Breast epithelium (tissue), 4 donors: ENCODE measurements at places on chromosomes 16 and 17.

DNA sequence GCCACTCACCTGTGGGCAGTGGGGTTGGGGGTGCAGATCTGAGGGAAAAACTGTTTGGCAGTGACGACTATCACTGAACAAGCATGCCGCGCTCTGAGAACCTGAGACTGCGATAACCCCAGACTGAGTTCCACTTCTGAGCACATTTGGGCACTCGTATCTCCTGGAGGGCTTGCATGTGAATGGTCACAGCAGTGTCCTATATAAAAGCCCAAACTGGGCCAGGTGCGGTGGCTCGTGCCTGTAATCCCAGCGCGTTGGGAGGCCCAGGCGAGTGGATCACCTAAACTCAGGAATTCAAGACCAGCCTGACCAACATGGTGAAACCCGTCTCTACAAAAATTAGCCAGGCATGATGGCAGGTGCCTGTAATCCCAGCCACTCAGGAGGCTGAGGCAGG lies 18.7 kb downstream of the ATP2C2 start:
- DNase-seq, result no peak

- DNase-seq, result no peak
These were observed 19.1 kb downstream of the GPR142 start for GRCh38 chr17:74386386-74386785.

DNA sequence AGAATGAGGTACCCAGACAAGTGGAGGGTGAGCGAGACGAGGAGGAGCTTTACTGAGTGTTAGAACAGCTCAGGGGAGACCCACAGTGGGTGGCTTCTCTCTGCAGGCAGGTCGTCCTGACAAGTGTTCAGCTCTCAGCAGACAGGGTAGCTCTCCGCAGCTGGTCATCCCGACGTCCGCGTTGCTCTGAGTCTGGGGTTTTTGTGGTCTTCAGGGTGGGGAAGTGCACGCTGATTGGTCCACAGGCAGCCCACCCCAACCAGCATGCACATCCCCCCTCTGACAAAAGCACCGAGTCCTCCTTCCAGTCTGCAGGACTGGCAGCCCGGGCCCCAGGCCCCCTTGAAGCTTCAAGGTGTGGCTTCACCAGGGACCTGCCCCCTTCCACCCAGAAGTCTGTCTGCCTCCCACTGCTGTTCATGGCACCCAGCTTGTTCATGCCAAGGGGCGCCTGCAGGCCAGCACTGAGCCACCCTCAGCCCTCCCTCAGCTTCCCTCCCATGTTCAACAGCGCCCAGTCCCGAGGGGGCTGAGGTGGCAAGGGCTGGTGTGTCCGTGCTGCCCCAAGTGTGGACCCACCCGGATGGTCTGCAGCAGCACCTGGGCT lies 19.9 kb upstream of the WDR45B start:
- no peak for DNase-seq

DNA sequence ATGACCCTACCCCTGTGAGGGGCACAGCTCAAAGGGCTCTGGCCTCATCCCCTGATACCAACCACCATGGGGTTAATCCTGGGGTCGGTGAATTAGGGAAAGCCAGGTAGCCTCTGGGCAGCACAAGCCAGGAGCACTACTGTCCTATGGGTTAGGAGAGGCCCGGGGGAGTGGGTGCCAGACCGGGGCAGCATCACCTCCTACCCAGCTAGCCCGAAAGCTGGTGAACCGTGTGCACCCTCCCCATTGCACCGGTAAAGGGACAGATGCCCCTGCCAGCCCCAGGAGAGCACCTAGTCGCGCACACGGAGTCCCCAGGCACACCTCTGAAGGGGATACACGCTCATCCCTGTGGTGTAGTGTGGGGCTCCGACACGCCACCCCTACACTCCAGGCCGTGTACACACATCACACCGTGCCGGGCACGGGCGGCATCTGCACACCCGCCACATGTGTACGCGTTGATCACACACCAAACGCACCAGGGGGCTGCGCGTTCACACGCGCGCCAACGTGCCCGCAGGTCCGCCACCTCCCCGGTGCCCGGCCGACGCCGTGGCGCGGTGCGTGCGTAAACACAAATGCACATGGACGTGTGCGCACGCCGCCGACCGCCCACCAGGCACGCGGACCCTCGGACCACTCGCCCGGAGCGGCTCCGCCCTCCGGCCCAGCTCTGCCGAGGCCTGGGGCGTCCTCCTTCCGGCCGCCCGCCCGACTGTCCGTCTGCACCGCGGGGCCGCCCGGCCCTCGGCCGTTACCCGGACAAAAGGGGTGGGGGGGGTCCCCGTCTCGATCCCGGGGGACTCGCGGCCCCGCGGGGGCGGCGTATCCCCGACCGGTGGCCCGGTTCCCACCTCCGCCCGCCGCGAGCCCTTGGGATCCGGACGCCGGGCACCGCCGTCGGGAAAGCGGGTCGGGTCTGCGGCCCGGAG lies 785 bp downstream of the UBALD1 start:
- no peak for DNase-seq

DNA sequence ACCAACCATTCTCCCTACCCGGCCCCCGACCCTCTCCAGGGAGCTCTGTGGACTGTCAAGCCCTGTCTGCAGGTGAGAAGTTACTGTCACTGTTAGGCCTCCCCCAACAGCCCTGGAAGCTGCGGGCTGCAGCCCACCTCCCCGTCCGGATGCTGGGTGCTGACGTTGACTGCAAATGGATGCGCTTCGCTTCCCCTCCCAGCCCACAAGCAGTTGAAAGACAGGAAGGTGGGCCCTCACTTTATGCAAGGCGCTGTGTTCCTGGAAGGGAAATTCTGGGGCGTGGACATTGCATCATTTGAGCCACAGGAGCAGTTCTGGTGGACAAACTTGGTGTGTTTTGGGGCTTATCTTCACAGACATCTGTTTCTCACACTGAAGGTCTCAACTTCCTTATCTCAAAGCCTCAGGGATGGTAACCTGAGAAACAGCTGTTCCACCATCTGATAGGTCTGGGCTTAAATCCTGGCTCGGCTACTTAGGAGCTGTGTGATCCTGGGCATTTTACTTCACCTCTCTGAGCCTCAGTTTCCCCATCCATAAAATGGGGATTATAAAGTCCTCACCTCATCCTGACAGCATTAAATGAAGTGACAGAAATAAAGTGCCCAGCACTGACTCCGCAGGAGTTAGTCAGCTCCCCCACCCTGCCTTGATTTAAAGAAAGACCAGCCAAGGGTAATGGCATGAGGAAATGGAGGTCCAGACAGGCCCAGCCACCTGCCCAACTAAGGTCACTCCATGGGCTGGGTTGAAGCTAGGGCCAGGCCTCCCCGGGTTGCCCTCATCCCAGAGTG lies 4.6 kb upstream of the DRC7 start:
- DNase-seq, result no peak

DNA sequence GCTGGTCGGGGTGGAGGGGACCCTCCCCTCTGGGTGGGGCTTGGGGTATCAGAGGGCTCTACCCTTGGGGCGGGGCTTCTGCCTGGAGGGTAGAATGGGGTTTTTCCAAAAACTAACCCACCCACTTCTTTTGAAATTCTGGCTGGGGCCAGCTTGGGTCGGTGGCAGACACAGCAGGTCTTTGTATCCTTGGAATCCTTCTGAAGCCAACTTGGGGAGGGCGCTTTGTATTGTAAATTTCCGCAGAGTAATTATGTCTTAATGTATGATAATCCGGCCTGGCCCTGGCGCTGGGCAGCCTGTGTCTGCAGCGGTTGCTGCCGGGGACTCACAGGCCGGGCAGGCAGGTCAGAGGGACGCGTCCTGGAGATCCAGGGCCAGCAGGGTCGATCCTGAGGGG lies 33.9 kb upstream of the GSE1 start:
- no peak for DNase-seq

- no peak for DNase-seq
These were observed 9.1 kb downstream of the TIMP2 start for GRCh38 chr17:78915872-78916632.

DNA sequence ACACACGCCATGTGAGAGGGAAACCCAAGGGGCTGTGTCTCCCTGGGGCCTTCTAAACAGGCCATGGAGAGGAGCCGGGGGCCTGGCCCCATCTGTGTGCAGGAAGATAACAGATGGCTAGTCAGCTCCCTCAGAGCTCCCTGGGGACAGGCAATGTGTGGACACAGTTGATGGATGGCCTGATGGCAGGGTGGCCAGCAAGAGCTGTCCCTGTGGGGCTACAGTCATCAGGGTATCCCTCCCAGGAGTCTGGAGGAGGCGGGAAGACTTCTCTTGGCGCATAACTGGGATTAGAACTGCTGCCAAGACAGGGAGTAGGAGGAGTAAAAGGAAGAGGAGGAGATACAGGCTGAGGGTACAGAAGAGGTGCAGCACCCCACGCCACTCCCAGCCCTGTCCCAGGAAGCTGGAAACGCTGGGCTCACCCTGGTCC lies 17.3 kb downstream of the MYO18A start:
- DNase-seq, result no peak

DNA sequence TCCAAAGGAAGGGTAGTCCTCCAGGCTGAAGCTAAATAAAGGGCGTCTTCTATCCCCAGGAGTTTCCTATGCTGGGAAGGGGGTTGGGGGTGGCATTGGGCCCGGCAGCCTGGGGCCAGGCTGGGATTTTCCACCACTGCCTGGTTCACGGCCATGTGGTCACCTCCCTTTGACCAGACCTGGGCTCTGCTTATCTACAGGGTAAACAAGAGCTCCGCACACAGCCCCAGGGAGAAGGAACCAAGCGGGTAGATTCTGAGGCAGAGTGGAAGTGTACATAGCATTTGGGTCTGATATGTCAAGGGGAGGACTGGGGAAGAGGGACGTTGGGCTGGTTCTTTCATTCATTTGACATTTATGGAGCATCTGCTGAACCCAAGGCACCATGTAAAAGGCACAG lies 27.2 kb upstream of the TMEM220 start:
- DNase-seq, result peak; percentile 84

DNA sequence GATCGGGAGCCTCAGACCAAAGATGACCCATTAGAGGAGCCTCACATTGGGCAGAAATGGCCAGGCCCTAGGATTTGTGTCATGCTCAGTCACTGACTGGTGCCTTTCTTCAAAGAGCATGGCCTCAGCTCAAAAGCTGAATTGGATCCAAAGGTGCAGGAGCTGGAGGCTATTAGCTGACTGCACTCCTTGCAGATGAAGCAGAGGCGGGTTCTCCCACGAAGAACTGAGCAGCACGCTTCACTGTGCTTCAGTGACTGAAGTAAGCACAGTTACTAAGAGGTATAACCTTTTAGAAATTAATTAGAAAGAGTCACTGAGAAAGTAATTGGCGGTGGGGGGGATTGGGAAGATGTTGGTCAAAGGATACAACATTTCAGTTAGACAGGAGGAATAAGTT lies 18.7 kb upstream of the COX10 start:
- DNase-seq, result no peak

DNA sequence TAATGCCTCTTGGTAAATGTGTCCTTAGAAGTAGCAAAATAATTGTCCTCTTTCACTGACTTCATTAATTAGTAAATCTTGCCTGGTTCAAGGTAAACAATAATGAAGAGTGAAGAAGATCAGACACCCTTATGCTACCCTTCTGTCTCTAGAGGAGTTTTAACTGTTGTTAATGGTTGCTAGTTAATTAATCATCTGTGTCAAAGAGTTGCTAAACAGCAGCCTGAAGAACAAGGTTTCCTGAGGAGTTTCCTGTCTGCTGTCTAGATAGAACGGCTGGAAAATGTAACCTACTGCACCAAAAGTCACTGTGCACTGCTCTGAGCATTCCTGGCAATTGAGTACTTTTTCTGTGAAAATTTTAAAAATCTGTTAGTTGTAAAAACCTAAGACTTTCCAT lies 131.3 kb downstream of the NLK start:
- DNase-seq, result no peak

GRCh38 chr16:84834403-84834772 lies 14.6 kb downstream of the CRISPLD2 start:
- no peak for DNase-seq

- no peak for DNase-seq
These were observed 260.7 kb upstream of the FOXF1 start for GRCh38 chr16:86249631-86250030.

DNA sequence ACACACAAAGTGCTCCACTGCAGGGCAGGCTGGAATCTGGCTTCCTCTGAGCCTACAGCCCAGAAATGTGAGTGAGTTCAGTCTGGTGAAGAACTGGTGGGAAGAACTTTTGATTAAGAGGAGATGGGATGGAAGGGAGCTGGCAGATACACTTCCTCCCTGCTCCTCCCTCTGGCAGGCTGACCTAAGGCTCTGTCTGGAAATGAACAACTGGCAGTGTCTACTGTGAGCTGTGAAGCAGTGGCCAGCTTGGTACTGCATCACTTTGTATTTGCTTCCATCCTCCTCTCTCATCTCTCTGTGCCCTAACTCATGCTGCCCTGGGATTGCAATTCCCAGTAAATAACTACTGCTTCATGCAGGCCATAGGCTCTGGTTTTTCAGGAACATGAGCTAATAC lies 45.6 kb downstream of the MAF start:
- no peak for DNase-seq

- no peak for DNase-seq
These were observed 6.0 kb upstream of the CDC42EP4 start for GRCh38 chr17:73317513-73318426.

DNA sequence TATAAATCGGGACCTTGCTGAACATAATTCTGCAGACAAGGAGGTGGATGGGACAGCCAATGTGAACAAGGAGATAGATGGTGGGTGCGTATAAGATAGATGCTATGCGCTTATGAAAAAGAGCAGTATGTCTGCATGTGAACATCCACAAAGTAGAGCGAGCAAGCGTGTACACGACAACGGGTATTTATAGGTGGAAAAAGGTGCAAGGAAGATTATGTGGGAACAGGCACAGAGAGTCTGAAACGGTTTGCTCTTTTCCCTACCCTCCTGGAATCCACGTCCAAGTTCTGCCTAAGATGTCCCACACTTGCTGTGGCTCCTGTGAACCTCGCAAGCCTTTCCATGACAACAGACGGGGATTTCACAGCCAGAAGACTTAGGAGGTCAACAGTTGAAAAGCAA lies 43.0 kb downstream of the SNX11 start:
- DNase-seq, result no peak

DNA sequence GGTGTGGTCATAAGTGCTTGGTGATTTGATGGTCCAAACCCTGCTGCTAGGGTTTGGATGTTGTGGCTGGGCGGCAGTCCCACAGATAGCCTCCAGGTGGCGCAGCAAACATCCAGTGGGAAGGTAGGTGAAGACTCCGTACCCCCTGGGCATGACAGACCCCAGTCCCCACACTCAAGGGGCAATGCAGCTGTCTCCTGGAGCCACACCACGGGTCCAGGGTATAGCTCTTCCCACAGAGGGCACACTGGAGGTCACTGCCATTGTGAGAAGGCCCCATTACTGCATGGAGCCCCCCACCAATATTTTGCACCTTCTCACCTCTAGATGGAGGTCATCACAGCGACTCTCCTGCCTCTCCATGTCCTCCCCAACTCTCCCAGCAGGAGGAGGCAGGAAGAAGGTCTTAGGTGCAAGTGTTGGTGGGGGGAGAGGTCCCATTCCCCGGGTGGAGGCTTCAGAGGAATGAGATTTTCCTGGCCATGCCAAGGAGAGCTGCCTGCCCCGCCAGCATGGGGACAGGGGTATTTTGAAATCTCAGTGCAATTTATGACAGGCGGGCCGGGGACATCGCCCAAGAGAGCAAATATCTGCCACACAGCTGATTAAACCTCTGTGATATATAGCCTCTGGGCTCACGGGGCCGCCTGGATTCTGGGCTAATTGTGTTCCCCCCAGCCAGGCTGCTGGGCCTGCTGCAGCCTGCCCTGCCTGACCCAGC lies 17.1 kb upstream of the C17orf113 start:
- DNase-seq, result peak; percentile 30
